Activated CD4-positive, alpha-beta T cell treated with anti-CD3 and anti-CD28 coated beads, Interleukin-2, amount 10 ng/mL, durations not matched to agents 7 days and 5 days (primary cell): ENCODE measurements at places on chromosomes 7 and 10. TPM values are rescaled to one million over a fixed set of nuclear protein-coding genes. Genes with fewer than 3 reads are reported as not detected.

The GPR22 gene
- not detected for total RNA-seq

DNA sequence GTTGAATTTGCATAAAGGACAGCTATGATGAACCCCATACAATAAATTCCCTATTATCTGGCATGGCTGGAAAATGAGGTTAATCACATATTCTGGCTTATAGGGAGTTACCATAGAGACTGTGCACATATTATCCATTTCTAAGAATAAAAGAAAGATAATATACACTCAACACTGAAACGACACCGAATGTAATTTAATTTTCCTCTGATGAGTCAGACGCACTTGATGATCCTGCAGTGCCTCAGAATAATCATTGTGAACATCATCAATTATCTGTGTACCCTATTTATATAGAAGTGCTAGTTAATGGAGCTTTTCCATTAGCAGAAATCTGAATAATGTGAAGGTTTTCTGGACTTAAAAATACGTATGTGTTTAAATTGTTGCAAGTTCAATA lies 60.2 kb downstream of the SGCE start:
- no peak for DNase-seq

GRCh38 chr7:32250471-32251260 lies 180.5 kb upstream of the PDE1C start:
- no peak for DNase-seq

GRCh38 chr10:74079028-74079935 lies 71.3 kb downstream of the AP3M1 start:
- DNase-seq = no peak

The ZNRF2 gene
- total RNA-seq = 16.8 TPM

The EBLN1 gene
- total RNA-seq = not detected

The CACNB2 gene
- not detected for total RNA-seq

DNA sequence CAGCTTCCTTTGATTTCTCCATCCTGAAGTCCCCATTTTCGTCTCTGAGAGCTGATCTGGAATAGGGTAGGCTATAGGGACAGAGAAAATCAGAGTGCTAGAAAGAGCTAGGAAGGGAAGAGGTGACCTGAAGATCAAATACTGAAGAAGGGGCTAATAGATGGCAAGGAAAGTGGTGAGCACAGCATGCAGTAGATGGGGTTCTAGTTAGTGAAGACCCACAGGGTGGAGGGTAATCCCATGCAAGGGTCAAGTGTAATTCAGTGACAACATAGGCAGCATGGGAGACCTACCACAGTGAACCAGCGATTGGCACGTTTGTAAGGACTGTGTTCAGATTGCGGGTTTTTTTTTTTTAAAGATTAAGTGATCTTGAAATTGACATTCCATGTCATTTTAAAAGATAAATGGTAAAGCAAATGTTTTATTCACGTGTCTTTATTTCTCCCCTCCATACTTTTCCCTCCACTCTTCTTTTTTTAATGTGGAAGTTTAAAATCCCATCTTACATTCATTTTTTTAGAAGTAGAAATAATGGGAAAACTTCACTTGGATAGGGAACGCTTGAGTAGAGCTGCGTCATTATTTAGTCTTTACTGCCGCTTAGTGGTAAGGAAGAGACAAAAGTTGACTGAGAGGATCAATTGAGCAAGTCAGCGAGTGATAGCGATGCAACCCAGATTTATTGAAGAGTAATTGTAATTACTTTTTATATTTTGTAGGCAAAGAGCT lies 21.0 kb upstream of the ABI1 start:
- DNase-seq = peak; percentile 41

The SDK1 gene
- 0.17 TPM for total RNA-seq

- no peak for DNase-seq
Measured at GRCh38 chr10:18216482-18216881, 76.3 kb downstream of the CACNB2 start.

The TDRD1 gene
- total RNA-seq = 0.04 TPM

- no peak for DNase-seq
Measured at GRCh38 chr7:25642849-25643248, 414.6 kb upstream of the NPVF start.

The PRKAR1B gene
- 32.5 TPM for total RNA-seq

The CCDC186 gene
- 16.0 TPM for total RNA-seq

DNA sequence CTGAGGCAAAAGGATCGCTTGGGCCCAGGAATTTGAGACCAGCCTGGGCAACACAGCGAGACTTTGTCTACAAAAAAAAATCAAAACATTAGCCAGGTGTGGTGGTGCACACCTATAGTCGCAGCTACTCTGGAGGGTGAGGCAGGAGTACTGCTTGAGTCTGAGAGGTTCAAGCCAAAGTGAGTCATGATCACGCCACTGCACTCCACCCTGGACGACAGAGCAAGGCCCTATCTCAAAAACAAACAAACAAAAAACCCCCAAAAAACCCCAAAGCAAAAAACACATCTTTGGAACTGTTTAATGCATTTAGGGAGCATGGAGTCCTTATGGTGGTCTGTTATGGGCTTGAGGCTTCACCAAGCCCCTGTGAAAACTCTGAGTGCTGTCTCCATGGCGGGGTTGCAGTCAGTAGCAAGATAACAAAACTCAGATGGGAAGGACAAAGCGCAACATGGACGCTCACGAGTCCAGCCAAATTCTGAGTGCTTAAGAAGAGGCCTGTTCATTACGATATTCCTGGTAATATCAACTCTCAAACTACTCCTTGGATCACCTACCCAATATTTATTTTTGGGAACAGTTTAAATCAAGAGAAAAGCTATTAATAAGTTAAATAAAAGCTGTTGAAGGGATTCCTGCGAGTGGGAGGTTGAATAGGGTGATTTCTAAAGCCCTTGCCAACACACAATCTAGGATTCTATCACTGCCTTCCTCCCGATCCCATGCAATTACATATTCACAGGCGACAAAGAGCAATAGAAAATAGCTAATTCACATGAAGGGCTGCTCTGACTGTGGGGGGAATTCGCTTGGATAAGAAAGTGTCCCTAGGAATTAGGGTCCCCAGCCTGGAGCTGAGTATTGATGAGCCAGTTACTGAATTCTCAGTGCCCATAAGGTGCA lies 123.3 kb downstream of the HIPK2 start:
- DNase-seq = no peak

DNA sequence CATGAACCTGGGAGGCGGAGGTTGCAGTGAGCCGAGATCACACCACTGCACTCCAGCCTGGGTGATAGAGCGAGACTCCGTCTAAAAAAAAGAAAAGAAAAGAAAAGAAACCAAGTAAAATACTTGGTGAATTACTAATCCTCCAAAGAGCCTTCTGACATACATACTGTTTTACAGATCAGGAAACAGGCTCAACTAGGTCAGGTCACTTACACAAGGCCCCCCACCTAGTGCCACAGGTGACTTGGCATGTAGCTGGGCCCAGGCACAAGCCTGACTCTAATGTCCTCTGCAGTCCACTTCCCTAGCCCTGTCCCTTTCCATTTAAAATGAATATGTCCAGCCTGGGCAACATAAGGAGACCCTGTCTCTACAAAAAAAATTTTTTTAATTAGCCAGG lies 157.0 kb downstream of the TPST1 start:
- no peak for DNase-seq

- DNase-seq = no peak
Measured at GRCh38 chr10:86225103-86225782, 141.4 kb downstream of the GRID1 start.

The CPA1 gene
- not detected for total RNA-seq

- DNase-seq = no peak
Measured at GRCh38 chr10:113100281-113100680, 150.2 kb downstream of the TCF7L2 start.

DNA sequence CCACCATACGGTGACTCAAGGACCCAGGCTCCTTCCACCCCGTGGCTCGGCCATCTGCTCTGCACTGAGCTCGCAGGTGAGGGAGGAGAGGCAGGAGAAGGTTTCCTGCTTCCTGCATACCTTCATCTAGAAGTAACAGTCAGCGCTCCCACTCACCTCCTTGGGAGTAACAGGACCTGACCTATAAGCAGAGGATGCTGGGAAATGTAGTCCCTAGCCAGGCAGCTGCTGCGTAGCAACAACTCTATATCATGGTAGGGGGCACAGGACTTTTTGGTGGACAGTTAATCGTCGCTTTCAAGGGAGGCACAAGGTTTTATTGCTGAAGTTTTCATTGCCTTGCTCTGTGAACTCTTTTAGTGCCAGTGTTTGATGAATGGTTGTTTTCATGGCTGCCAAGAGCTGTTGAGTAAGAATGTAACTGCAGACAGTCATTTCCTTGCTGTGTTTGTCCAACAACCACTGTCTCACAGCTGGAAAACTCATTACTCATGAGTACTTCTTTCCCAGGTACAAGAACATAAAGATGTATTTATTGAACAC lies 10.2 kb upstream of the ZFYVE27 start:
- DNase-seq = no peak

The SFRP5 gene
- not detected for total RNA-seq

DNA sequence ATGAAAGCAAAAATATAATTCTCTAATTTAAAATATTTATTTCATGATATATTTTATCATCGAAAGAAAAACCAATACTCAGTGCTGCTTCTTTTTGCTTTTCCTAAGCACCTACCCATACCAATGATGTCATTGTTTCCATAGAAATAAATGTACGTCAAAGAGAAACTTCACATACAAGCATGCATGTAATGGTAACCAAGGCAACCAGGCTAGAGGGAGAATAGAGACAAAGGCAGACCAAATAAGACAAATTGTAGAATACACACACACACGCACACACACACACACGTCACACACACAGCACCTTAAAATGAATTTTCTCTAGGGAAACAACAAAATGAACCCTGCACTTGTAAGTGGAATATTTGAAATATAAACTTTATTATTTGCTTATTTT lies 75.5 kb downstream of the MACC1 start:
- DNase-seq = no peak

DNA sequence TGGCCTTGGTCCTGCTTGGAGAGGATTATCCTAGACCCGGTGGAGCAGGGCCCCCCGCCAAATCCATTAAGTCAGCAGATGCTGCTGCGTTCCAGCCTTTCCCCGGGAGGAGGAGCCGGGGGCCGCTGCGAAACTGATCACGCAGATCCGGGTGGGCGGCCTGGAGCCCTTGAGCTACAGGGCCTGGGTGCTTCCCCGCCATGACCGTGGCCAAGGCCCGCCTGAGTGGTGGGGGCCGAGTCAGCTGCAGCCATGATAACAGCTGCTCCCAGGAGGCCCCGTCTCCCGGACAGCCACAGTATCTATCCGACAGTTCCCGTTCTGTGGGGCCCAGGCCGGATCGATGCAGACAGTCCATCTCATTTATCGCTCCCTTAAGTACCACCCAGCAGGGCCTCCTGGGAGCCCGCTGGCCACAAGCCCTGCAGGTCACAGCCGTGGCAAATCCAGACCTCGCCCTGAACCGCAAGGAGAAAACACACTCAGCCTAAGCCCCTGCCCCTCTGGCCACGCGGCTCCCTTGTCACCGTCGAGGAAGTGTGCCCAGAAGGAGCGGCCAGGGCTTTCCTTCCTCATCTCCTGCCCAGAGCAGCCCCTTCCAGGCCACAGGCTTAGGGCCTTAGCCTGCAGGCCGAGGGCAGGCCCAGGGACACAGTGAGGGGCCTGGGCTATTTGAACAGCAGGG lies 34.4 kb upstream of the SLC29A4 start:
- no peak for DNase-seq

DNA sequence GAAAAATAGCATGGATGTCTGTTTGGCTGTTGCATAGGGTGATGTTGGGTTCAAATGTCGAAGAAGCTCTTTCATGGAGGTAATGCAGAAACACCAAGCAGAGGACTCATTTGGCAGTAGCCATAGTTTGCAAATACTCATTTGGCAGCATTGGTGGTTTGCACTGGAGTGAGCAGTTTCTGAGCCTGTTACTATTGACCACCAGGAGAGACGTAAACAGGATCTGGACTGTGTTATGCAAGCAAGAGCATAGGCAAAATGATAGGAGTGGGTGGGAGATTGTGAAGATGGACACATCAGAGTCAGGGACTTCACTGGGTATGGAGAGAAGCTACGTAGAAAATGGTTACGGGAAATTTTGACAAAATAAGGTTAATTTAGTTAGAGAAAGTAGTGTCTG lies 22.9 kb upstream of the A1CF start:
- no peak for DNase-seq

DNA sequence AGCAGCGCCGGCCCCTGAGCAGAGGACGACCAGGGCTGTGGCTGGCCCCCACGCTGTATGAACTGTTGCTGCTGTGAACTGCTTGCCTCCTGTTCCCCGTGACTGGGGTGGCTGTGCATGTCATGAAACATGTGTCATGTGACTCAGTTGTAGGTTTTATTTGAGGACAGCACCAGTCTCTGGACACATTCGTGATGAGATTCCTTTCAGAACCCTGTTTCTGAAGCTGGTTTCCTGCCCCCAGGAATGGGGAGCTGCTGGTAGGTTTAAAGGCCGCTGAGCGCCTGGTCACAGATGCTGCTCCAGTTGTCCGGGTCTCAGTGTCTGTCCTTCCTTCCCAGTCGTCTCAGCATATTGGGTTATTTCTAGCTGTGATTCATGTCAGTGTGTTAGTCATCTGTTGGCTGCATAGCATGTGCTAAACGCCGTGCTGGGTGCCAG lies 79.1 kb upstream of the PPIF start:
- no peak for DNase-seq

- DNase-seq = peak; percentile 93
Measured at GRCh38 chr10:102449321-102450123, 1.8 kb downstream of the C10orf95 start.

DNA sequence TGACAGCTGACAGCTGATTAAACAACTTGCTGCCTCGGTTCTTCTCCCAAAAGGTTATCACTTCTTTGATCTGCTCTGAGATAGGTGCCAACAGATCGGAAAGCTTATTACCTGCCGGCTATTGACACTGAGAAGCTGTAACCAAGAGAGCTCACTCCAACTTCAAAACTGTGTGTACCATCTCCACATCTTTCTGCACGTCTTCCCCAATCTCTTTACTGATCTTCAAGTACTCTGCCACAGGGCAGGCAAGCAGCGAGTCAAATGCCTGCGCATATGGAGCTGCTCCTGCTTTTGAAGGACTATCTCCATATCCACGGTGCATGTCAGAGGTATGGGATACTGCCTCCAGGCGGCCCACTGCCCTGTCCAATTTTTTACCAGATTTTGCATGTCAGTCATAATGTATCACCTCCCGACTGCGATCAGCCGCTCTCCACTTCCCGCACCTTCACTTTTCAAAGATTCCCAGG lies 352 bp upstream of the ZNF485 start:
- no peak for DNase-seq

The GRB10 gene
- 4.4 TPM for total RNA-seq

DNA sequence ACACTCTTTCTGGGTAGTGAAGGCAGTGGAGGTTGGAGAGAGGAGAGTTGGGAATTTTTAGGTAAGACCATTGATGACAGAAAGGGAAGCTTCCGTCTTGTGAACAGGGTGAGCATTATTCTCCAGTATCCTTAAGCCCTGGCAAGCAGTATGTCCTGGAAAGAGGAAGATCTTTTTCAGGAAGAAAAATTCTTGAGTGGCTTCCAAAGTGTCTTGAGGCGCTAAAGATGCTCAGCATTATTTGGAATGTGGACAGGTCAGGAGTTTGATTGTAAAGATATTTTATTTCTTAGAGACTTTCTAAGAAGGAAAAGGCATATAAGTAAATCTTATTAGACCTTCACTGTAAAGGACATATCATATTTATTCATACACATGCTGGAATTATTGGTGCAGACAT lies 54.3 kb downstream of the ABCC2 start:
- no peak for DNase-seq
